ENCODE measurements at places on chromosomes 12 and 14. TPM values are rescaled to one million over a fixed set of nuclear protein-coding genes. Genes with fewer than 3 reads are reported as not detected.

The SMIM41 gene
- total RNA-seq, result not detected

The KCNJ8 gene
- total RNA-seq, result 44.9 TPM

DNA sequence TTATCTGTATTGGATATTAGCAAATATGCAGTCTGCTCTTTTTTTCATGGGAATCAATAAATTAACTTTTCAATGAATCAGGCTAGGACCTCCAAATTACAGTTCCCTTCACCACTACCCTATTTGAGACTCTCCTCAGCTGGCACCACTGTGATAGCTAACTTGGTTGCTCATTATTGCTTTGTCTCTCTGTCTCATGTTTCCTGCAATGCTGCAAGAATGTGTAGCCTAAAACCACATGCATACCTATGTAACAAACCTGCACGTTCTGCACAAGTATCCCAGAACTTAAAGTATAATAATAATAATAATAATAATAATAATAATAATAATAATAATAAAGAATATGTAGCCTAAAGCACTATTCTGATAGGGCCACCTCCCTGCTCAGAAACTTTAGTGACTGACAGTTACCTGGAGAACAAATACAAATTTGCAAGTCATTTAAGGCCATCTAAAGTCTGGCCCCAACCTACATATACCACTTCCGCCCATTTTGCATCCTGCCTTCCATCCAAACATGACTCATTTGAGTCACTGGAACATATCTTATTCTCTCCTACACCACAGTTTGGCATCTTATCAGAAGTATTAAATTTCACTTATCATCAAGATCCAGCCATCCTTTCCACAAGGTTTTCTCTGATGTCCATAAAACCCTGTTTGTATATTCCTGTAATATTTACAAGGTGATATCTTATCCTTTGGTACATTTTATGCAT is 215.1 kb downstream of the LRRK2 start:
- H3K27ac ChIP-seq, result no peak overlapping the region
- no peaks in the 10 kb centered on the region for H3K27me3 ChIP-seq
- H3K4me1 ChIP-seq, result no peaks in the 10 kb centered on the region
- DNase-seq, result no peak

The P2RX2 gene
- total RNA-seq, result not detected

- DNase-seq, result no peak
- H3K36me3 ChIP-seq, result no peaks in the 10 kb centered on the region
- no peaks in the 10 kb centered on the region for H3K4me1 ChIP-seq
- H3K27me3 ChIP-seq, result no peaks in the 10 kb centered on the region
- H3K4me3 ChIP-seq, result no peak overlapping the region
Measured at GRCh38 chr14:52318062-52318461, 4.0 kb downstream of the PTGER2 start.

- H3K27me3 ChIP-seq, result no peaks in the 10 kb centered on the region
- no peak overlapping the region for H3K4me3 ChIP-seq
- H3K4me1 ChIP-seq, result no peaks in the 10 kb centered on the region
- H3K36me3 ChIP-seq, result no peaks in the 10 kb centered on the region
- no peak overlapping the region for H3K27ac ChIP-seq
Measured at GRCh38 chr12:60216226-60216625, 620.4 kb downstream of the SLC16A7 start.

The REC8 gene
- total RNA-seq, result 45.4 TPM
